ENCODE measurements at places on chromosomes 16 and 17.

DNA sequence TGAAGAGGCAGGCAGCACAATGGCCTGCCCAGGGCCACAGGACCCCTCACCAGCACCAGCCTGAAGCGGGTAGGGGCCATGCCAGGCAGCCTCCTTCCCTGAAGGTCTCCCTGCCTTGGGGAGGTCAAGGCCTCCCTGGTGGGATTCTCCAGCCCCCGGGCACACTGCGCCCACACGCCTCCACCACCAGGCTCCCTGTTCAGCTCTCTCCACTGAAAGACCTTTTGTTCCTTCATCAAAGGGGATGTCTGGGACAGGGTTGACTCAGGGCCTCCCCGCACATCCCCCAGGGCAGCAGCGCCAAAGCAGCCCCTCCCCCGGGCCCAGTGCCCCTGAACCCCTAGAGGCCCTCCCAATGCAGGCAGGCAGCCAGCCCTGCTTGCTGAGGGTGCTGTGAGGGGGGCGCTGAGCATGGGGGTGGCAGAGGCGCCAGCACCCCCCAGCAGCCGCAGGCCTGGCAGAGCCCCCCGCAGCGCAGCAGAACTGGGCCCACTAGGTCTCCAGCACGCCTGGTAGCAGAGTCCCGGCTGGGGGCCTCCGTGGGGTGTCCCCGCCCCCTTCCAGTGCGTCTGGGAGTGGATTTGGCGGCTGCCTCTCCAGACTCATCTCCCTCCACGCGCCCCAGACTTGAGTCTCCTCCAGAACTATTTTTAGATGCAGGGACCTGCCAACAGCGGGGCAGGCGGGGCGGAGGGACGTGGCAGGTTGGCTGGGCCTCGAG, 13.1 kb downstream of the BCAR1 start:
- no peak for DNase-seq

GRCh38 chr17:49969134-49969759, at the start of gene DLX4:
Gene DLX4 (plus strand): TSS chr17:49969190. CDS start chr17:49969469, 279 bp downstream.
- no peak for DNase-seq

DNA sequence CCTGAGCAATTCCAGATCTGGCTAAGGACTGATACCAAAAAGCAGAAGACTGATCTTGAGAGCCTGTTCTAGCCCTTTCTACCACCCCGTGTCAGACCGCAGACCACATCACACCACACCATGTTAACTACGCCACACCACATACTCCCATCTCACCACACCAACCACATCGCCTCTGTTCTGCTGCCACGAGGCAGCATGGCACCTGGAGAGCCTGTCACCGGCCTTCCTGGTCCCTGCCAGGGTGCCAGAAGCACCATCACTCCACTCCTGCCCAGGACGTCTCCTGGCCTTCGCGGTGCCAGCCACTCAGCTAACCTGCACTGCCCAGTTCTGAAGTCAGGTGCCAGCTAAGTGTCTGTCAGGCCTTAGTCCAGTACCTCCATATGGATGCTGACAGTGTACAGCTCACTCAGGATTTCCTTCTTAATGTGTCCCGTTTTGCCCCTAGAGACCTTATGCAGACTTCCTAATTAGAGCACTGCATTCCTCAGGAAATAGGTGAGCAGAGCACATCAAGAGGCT, 37.2 kb upstream of the BCAR1 start:
- DNase-seq: peak; percentile 64

- no peak for DNase-seq
These were observed 3.4 kb upstream of the ETV4 start for GRCh38 chr17:43549496-43549895.

DNA sequence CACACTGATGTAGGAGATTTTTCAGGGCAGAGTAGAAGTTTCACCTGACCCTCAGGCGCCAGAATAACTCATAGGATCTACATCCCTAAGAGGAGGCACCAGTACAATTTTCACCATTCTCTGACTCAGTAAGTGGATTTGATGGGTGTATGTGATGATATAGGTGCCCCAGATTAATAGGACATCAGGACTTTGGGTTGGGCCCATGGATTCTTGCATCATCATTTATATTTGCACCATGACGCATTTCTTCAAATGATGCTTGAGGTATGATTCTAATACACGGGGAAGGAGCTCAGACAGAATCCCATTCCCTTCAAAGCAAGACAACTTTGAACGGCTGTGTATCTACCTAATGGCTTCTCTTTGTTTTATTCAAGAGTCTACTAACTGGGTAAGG, 173.2 kb downstream of the TMEM114 start:
- DNase-seq: no peak

- DNase-seq: no peak
These were observed 533.8 kb upstream of the CDH5 start for GRCh38 chr16:65832679-65833078.

- no peak for DNase-seq
These were observed 39.2 kb upstream of the FAM20A start for GRCh38 chr17:68640242-68640989.

DNA sequence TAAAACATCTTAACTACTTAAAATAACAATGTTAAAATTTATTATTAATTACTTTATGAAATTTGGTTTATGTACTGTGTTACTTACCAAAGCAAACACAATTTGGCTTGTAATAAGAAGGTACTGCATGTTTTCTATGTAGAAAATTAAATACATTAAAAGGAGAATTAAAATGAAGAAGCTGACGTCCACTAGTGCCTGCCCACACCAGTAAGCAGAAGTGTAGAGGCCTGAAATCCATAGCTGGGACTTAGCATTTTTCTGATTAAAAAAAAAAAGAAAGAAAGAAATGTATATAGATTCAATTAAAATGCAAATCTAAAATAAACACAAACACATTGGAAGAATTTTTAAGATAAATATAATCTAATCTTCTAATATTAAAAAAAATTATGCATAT, 35.8 kb upstream of the ABCA9 start:
- DNase-seq: no peak

- no peak for DNase-seq
These were observed 107.7 kb downstream of the TOX3 start for GRCh38 chr16:52439171-52439701.

- peak; percentile 74 for DNase-seq
These were observed at the start of gene C16orf54 for GRCh38 chr16:29745853-29746345. Gene C16orf54 (minus strand): TSS chr16:29745990. CDS start chr16:29744951, 1,039 bp downstream.

GRCh38 chr17:82474223-82475010, 15.9 kb downstream of the NARF start:
- DNase-seq: no peak

GRCh38 chr17:34736611-34737010, 157.2 kb downstream of the TMEM132E start:
- DNase-seq: no peak

DNA sequence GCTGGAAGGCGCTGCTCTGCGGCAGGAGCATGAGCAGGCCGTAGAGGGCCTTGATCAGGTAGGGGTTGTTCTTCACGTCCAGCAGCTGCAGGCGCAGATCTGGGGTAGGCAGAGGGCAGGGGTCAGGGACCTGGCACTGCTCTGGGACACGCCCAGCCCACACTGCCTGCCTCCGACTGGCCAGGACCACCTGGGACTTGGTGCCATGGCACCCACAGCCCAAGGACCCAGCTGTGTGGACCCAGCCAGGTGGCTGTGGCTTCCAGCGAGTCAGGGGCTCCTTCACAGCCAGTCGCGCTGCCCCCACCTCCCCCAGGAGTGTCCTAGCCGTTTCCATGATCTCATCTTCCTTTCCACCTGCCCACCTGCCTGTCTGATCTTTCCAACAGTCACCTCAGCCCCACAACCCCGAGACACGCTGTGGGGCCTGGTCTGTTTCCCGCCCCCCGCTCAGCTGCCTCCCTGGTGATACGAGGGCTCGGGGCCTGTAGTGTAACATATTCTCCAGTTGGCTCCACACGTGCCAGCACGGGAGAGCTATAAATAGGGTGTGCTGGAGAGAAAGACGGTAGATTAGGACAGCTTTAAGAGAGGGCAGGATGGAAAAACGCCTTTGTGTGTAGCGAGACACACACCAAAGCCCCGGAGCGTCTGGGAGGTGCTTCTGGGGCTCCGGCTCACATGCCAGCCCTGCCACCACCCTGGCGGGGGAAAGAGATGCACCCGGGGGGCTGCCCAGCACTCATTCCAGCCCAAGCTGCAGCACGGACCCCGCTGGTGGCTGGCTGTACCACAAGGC, 7.2 kb upstream of the MTSS2 start:
- no peak for DNase-seq

DNA sequence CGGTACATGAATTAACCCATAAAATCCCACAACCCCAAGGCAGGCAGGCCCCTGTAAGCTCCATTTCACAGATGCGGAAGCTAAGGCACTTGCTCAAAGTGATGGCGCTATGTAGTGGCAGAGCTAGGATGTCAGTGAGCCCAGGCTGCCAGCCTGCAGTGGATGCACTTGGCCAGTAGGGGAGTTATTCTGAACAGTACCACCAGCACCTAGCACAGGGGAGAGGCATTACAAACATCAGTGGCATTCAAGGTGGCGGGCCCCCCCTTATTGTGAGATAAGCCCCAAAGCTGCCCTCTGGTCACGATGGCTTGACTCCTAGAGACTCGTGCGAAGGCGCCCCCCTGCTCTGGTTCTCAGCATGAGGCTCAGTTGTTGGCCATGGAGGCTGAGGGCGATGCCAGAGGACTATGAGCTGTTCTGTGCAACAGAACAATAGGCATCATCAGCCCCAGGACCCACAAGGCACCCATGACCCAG, 33.8 kb downstream of the GTF3C1 start:
- peak; percentile 8 for DNase-seq

DNA sequence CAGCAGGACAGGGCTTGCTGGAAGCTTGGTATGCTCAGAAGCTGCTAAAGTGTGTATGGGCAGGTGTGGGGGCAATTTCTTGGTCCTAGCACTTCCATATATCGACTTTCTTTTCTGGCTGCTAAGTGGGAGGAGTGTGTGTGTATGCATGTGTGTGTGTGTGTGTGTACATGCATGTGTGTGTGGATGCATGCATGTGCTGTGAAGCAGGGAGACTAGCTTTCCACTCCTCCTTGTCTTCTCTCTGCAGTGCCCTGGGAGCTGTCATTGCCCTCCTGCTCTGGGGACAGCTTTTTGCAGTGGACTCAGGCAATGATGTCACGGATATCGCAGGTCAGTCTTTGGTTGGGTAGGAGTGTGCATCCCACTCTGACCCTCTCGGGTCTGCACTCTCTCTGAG, 1.6 kb downstream of the HP start:
- no peak for DNase-seq

- DNase-seq: peak; percentile 12
These were observed 38.2 kb upstream of the PIRT start for GRCh38 chr17:10875984-10876555.

- no peak for DNase-seq
These were observed 4.5 kb upstream of the GALK1 start for GRCh38 chr17:75769536-75769935.

DNA sequence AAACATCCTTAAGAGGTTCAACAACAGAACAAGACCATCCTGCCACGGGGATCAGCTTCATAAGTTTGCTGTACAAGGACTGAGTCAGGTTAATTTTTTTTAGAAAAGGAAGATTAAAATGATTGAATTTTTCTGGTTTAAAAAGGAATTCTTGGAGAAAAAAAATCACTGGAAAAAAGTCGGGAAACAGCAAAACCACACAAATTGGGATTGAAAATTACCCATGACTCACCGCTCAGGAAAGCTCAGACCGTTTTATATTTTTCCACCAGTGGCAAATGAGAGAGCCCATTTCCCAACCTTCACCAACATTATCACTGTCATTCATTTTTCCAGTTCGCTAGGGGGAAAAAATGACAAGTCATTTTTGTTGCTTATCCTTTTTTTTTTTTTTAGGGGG, 46.6 kb downstream of the MRM3 start:
- DNase-seq: no peak

DNA sequence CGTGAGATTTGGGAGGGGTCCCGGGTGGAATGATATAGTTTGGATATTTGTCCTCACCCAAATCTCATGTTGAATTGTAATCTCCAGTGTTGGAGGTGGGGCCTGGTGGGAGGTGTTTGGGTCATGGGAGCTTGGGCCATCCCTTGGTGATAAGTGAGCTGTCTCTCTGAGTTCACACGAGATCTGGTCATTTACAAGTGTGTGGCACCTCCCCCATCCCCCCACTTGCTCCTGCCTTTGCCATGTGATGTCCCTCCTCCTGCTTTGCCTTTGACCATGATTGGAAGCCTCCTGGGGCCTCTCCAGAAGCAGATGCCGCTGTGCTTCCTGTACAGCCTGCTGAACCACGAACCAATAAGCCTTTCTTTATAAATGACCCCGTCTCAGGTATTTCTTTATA, 21.3 kb upstream of the BAIAP2 start:
- no peak for DNase-seq

DNA sequence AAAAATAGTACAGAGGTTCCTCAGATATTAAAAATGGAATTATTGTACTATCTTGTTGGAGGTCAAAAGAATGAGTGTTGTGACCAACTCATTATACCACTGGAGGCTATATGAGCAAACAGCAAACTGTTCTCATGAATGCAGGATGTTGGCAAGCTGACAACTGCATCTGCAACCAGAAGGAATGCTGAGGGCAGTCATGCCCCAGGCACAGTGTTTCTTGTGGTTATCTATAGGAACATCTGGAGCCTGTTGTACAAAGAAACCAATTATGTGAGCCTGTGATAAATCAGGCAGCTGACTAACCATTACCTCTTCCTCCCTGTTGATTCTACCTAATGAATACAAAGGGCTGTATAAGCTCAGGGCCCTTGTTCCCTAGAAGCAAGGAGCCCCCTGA, 2057.1 kb downstream of the TP53TG3F start:
- DNase-seq: no peak

GRCh38 chr16:57204675-57205074, 18.5 kb downstream of the RSPRY1 start:
- no peak for DNase-seq

- no peak for DNase-seq
These were observed 28.2 kb upstream of the ETV4 start for GRCh38 chr17:43574348-43574747.

DNA sequence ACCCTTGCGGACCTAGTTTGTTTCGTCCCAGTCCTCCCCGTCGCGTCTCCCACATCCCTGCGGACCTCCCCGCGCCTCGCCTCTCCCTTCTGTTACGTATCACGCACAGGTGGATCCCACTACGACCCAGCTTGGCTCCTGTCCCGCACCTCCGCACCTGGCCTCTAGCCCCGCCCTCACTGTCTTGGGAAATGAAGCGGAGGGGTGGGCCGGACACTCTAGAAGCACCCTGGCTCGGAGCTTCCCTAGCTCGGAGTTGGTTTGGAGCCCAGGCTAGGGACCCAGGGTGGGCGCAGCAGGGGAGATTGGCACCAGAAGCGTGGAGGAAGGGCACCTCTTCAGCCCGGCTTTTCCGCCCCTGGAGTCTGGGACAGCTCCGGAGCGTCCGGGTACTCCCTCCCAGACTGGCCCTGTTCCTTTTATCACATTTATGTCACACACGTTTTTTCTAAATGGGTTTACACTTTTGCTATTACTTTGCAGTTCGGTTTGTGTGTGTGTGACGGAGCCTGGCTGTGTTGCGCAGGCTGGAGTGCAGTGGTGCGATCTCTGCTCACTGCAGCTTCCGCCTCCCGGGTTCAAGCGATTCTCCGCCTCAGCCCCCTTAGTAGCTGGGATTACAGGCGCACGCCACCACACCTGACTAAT, 1.4 kb upstream of the CEMP1 start:
- peak; percentile 51 for DNase-seq

All from stimulated activated CD4-positive, alpha-beta T cell treated with anti-CD3 and anti-CD28 coated beads, Interleukin-15, amount 100 ng/mL, for 48 hours (primary cell).